ENCODE measurements at places on chromosomes 2 and 18.

DNA sequence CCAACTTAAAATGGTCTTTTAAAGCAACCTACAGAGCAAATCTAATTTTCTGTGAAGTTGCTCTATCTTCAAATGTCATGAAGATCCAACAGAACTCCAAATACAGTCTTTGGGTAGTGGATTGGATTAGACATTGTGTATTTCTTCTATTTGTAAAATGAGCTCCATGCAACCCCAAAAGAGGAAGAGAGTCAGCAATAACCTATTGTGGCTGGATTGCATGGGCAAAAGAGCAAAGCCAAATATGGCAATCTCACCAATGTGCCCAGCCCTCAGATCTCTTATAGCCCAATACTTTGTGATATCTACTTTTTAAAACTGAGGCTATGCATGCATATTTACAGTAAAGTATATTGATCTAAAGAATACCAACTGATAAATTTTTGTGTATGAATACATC is 146.3 kb downstream of the TXNL1 start:
- DNase-seq, result no peak

DNA sequence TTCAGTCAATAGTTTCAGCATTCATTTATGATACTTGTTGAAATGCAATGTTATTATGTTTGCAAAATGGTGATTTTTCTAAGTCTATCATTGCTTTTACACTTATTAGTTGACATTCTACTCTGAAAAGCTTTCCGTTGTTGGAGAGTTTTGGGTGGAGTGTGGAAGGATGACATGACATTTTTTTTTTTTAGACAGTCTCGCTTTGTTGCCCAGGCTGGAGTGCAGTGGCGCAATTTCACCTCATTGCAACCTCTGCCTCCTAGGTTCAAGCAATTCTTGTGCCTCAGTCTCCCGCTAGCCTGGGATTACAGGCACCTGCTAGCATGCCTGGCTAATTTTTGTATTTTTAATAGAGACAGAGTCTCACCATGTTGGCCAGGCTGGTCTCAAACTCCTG is 29.8 kb downstream of the PIKFYVE start:
- no peak for DNase-seq

DNA sequence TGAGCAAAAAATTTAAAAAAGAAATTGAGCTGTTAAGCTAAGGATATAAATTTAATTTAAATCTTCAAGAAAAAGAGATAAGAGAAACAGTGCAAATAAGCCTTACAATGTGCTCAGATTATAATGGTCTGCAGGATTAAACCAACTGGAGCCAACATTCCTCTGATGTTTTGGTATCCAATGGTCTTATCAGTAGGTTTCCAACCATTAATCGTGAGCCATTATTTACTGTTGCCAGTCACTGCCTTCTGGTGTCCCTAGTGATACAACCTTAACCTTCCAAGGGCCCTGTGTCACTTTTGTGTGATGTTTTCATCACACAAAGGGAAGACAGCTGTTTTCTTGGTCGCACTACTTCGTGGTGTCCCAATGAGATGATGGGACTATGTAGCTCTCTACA is 134.5 kb upstream of the CTAGE1 start:
- DNase-seq, result no peak

GRCh38 chr2:127649100-127649611 is 3.2 kb downstream of the GPR17 start:
- no peak for DNase-seq

- DNase-seq, result no peak
These were observed 32.2 kb downstream of the MTERF4 start for GRCh38 chr2:241069821-241070281.

- DNase-seq, result peak; percentile 73
These were observed 187.4 kb downstream of the ZEB2 start for GRCh38 chr2:144332356-144333142.

- DNase-seq, result no peak
These were observed 27.2 kb downstream of the CROCC2 start for GRCh38 chr2:240933048-240933965.

DNA sequence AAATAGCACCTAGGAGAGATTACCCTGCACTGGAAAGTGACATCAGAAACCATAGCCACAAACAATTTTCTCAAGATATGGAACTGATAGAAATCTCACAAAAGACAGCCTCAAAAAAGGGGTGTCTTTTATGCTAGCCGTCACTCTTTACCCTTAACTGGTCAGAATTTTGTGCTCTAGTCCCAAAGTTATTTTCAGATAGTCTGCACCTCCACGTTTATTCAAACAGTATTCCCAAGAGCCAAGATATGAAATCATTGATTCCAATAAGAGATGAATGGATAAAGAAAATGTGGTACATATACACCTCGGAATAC is 23.5 kb upstream of the PMAIP1 start:
- DNase-seq, result no peak
